ENCODE measurements at places on chromosomes 6 and 20.

GRCh38 chr6:11368760-11369159, 136.3 kb upstream of the NEDD9 start:
- DNase-seq = no peak

GRCh38 chr20:39433466-39433865, 471.3 kb downstream of the DHX35 start:
- no peak for DNase-seq

- DNase-seq = no peak
Measured at GRCh38 chr6:155958550-155958949, 502.9 kb upstream of the NOX3 start.

DNA sequence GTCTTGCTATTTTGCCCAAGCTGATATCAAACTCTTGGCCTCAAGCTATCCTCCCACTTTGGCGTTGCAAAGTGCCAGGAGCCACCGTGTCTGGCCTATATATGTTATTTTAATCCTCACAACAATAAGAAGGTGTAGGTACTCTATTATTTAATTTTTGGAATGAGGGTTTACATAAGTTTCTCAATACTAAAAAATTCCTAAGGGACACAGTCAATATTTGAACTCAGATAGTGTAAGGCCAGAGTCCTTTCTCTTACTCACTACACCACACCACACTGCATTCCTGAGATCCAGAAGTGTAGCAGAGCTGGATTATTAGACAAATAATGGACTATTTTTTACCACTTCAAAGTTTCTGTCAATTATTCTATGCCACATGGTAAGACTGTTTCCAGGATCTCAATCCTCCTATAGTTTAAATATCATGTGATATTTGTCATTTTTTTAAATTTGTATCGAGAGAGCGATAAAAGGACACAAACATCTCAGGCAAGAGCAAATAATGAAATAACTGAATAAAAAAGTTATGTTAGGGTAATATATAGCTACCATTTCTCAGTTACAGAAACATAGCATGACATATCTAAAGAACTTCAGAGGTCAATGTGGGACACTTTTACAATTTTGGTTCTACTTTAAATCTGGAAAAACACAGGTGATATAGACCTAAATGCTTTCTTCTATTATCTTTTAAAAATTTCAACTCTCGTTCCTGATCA, 162.2 kb upstream of the THEMIS start:
- no peak for DNase-seq

GRCh38 chr6:107611094-107611810, 121.3 kb downstream of the SOBP start:
- DNase-seq = no peak

DNA sequence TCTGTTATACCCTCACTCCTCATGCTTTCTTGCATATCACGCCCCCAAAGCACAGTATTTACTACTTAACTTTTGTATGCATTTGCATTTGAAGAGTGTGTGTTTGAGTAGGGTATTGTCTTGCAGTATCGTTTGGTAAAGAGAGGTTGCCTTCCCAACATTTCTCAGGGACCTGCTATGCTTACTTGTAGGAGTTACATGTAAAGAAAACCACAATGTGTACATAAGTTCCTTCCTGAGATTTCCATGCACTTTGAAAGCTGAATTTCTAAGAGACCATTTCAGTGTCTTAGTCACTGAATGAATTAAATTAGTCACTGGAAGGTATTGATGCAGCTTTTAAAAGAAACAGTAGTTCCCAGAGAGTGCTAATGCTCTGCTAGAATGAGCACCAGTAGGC, 159.3 kb upstream of the LAMA2 start:
- peak; percentile 64 for DNase-seq

DNA sequence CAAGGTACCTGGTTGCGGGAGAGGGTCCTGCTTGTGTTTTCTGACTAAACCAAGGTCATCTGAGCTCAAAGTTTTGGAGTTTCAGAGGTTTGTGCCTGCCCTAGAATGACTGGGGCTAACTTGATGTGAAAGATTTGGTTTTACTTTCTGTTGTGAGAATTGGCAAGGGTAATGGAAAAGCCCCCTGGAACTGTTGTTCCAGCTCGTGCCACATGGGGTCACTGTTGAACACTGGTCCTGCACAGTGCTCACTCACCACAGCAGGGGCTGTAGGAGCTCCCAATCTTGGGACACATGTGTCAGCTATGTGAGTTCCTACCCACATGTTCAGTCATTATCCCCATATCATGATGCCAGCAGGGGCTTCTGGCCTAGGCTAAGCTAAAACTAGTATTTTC, 6.5 kb downstream of the TGM6 start:
- DNase-seq = peak; percentile 41

DNA sequence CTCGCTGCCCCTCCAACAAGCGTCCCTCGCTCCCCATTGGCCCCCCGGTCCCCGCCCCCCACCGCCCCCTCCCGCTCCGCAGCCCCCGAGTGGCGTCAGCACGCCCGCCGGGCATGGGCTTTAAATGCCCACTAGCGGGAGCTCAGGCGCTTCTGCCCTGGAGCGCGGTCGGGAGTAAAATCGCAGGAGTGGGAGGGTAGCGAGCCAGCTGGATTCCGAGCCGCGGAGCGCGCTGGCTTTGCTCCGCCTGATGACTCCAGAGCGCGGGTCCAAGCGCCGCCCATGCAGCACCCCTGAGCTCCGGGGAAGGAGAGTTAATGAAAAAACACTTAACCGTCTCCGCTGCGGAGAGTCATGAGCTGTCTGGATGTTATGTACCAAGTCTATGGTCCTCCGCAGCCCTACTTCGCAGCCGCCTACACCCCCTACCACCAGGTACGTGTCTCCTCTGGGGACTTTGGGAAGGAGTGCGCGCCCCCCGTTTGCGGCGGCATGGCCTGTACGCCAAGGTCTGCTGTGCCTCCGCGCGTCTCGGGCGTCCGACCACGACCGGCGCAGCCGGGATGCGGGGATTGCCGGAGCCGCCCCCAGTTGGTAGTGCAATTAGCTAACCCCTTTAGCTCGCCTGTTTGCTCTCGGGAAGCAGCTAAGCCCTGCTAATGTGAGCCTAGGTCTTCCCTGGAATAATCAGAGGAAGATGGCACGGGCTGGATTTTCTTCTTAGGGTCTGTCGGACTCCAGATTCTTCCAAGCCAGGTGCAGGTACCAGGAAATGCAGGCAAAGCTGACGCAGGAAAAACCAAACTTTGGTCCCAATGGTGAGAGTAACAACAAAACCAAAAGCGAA, at the start of gene VGLL2:
VGLL2 (plus strand) TSS at position 149 of the 847 bp plus-strand sequence; CDS start at position 355, 206 bp downstream.
- peak; percentile 28 for DNase-seq

DNA sequence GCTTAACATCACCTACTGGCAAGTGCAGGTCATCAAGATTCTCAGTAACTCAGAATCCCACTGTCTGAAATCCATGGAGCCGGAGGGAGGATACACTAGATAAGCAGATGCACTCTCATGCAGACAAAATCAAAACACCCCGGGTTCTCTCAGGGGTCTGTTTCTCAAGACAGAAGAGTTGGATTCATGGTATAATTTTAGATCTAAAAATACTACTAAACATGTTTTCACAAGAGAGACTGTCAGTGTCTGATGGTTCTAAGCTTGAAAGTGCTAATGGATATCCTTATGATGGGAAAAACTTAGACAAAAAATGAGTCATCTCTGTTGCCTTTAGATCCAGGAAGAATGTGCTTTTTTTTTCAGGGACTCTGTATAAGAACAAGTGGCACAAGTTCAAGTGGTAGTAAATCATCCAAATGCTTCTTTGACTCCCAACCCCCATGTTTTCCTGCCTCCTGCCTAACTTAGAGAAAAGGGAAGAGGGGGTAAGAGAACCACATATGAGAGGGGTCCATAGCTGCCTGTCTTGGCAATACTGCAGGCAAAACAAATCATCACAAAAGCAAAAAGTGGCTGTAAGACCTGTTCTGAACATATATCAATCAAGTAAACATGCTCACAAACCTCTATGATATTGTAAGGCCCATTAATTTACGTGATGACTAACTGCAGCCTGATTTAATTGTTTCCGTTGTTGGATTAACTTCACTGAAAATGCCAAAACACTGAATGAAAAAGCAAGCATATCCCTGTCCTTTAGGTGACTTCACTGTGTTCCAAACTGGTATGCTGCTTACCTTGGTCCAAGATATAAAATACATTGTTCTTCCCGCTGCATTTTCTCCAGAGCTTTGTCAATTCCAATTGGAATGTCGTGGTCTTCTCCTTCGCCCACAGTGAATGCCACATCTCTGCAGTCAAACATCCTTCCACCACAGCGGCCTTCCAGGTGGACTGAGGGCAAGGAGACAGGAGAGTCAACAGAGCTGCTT, 84.0 kb upstream of the TULP1 start:
- peak; percentile 97 for DNase-seq
